Smooth muscle cell of the umbilical artery (primary cell): ENCODE measurements at places on chromosomes 2 and 18. TPM values are rescaled to one million over a fixed set of nuclear protein-coding genes. Genes with fewer than 3 reads are reported as not detected.

Gene NYAP2
- not detected in 2 replicates for total RNA-seq

Gene LIMS3
- total RNA-seq: 3.6 and 10.8 TPM in 2 replicates

Gene CPLX4
- total RNA-seq: not detected in 2 replicates

Gene NCOA1
- 9.8 and 11.7 TPM in 2 replicates for total RNA-seq

Gene FIGN
- 1.2 and 1.5 TPM in 2 replicates for total RNA-seq

Gene CKAP2L
- 2.1 and 15.4 TPM in 2 replicates for total RNA-seq

Gene RMND5A
- total RNA-seq: 15.7 and 20.5 TPM in 2 replicates

Gene HSBP1L1
- 1.5 and 5.0 TPM in 2 replicates for total RNA-seq

Gene TUBB8B
- not detected in 2 replicates for total RNA-seq

Gene EFR3B
- total RNA-seq: 1.4 and 2.4 TPM in 2 replicates

Gene UGT1A10
- total RNA-seq: not detected in 2 replicates

Gene FBXO41
- 1.8 and 2.4 TPM in 2 replicates for total RNA-seq

Gene CNDP1
- total RNA-seq: not detected in 2 replicates

Gene IKZF2
- total RNA-seq: 6.2 and 9.5 TPM in 2 replicates

Gene RIT2
- not detected in 2 replicates for total RNA-seq

Gene LRRC30
- total RNA-seq: not detected in 2 replicates

Gene ANKRD30B
- total RNA-seq: 0.05 TPM in 1 of 2 replicates, not detected in the other

Gene ERFE
- total RNA-seq: 0.65 TPM in 1 of 2 replicates, not detected in the other
